ENCODE measurements at places on chromosomes 5 and 9. TPM values are rescaled to one million over a fixed set of nuclear protein-coding genes. Genes with fewer than 3 reads are reported as not detected.

Gene MAML1
- 17.2 TPM for total RNA-seq

Gene HNRNPH1
- total RNA-seq = 480 TPM

Gene RAD17
- total RNA-seq = 27.6 TPM

Gene LHX3
- total RNA-seq = 0.50 TPM

Gene ARL14EPL
- not detected for total RNA-seq

Gene ANKRD31
- 0.50 TPM for total RNA-seq

Gene PLEKHG4B
- total RNA-seq = 11.6 TPM
